ENCODE measurements at places on chromosomes 16 and 17.

- peak; percentile 48 for DNase-seq
Observed at GRCh38 chr17:968812-969730, 10.5 kb downstream of the NXN start.

DNA sequence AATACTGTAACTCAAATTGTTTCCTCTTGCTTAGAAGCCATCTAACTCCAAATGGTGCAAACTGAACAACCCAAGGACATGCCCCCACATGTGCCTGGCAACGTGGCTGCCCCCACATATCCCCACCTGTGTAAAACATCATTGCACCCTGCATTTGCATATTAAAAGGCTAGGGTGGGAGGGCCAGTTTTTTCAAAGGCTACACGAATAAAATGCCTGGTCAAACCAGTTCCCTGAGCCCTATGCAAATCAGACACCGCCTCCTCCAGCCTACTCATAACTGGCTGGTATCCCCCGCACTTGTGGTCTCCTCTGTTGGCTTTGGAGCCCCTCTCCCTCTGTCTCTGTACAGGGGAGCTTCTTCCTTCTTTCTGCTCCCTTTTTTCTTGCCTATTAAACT is 26.7 kb downstream of the C16orf54 start:
- DNase-seq: no peak

DNA sequence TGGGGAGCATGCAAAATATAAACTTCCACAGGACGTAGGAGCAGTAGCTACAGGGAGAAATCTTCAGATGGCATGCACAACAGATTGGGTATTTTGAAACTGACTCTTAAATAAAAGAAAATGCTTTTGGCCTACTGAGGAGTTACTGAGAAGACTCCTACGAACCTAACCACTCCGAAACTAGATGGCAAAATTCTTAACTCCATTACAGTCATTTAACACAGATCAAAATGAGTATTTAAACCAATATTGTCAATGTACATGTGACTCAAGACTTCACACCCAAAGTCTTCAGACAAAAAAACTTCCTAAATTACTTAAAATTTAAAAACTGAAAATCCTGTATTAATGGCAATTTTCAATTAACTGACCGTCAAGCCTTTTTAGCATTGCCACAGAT is 8.4 kb upstream of the TERB1 start:
- no peak for DNase-seq

- no peak for DNase-seq
Observed at GRCh38 chr17:10657879-10658278, 770 bp upstream of the MYH3 start.

DNA sequence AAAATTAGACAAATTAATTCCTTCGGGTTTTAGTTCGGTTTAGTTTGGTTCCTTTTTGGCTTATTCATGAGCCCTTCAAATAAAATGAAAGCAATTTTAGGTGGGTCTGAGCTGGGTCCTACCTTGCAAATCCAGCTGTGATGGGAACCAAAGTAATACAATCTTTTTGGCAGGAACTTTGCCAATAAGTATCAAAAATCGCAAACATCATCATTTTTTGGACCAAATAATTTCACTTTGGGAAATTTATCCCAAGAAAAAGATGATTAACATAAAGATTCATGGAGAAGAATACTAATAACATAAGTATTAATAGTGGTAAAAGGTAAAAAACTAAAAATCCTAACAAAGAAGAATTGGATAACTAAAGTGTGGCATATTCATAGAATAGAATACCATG is 67.8 kb upstream of the MYOCD start:
- no peak for DNase-seq

DNA sequence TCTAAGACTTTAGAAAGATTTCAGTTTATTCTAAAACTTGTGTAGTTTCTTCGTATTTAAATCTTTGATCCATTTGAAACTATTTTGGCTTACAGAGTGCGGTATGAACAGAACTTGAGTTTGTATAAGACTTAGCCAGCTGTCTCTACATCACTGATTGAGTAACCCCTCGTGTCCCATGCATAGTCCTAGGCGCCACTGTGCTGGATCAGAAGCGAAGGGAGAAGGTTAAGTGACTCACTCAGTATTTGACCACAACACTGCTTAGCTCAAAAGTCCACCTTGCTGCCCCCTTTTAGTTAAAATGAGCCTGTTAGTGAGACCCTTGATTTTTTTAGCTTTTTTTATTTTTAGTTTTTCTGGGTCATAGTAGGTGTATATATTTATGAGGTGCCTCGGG is 28.4 kb downstream of the CD300LB start:
- no peak for DNase-seq

- DNase-seq: no peak
Observed at GRCh38 chr16:68533937-68534336, 5.2 kb upstream of the ZFP90 start.

- DNase-seq: no peak
Observed at GRCh38 chr17:4715063-4715744, 4.8 kb downstream of the ARRB2 start.

GRCh38 chr17:31318298-31318801 is 3.1 kb downstream of the EVI2A start:
- no peak for DNase-seq

- DNase-seq: peak; percentile 44
Observed at GRCh38 chr17:37391146-37391545, 15.4 kb downstream of the C17orf78 start.

GRCh38 chr16:10976634-10977033 is 32.3 kb downstream of the CLEC16A start:
- no peak for DNase-seq

DNA sequence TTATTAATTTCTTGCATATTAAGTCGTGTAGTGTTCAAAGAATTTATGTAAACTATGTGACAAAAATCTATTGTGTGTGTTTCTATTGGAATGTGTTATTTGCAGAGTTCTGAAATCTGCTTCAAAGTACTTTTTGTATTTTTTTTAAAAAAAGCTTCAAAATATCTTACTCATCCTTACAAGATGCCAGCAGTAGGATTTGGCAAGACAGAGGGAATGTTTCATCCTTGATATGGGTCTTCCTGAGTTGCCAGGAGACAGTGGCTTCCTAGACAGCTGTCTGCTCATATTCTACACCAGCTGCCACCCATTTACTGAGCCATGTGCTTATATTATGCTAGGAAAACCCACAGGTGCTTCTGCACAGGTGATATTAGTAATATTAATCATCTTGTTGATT is 36.4 kb downstream of the EFCAB5 start:
- DNase-seq: peak; percentile 37

DNA sequence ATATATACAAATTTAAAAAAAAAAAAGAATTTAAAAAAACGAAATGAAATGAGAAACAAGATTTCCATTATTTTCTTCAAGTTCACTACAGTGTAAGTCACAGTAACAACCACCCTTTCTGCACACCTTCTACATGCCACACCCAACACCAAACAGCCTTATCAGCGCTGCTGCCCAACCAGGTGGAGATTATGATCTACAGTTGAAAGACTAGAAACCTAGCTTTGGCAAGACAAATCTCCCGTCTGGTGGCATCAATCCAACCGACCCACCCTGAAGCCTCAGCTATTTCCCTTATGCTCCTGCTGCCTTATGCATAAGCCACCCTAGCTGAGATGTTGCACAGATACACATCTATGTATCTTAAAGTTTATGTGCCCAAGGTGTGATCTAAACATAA is 60.8 kb downstream of the PARN start:
- no peak for DNase-seq

GRCh38 chr17:81438007-81438659 is 42.9 kb downstream of the BAHCC1 start:
- no peak for DNase-seq

DNA sequence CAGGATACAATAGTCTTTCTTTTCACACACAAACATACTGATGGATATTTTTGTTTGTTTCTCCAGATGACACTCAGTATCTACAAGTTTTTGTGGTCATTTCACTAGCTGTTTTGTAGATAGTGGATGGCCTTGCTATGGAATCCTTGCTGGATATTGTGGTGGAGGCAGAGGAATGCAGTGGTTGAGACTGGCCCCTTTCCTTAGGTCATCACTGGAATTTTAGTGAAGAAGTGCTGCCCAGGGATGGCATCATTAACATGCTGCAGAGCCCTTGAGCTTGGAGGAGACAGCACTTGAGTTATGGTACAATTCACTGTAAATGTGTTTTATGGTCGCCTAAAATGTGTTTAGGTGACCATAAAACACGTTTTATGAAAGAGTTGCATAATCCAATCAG is 455.9 kb upstream of the HSBP1 start:
- DNase-seq: peak; percentile 35
